GM04503 (cell line): ENCODE measurements at places on chromosomes 16 and 17.
A peak's percentile ranks its signal among the peaks of the same experiment; 100 is the strongest.

GRCh38 chr16:18841833-18842525 is 40.6 kb upstream of the ARL6IP1 start:
- DNase-seq = no peak

DNA sequence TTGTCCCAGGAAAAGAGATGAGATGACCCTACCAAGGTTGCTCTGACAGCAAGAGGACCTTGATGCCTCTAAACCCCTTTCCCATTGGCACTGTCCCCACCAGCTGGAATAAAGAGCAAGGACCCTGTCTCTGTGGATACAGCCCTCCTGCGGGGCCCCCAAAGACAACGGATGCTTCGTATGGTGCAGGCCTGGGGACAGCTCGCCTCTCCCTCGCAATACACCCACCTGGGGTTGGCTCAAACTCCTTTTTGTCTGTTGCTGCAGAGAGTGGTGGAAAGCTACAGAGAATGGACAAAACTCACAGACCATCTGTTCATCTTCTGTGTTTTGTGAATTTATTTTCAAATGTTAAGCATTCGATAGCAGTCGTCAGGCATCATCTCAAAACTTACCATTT is 27.6 kb upstream of the CACNG3 start:
- no peak for DNase-seq

- no peak for DNase-seq
These were observed at the start of gene ZNF385C for GRCh38 chr17:42097691-42098631. Gene ZNF385C (minus strand): TSS chr17:42098473. CDS start chr17:42063056, 35,417 bp downstream.

DNA sequence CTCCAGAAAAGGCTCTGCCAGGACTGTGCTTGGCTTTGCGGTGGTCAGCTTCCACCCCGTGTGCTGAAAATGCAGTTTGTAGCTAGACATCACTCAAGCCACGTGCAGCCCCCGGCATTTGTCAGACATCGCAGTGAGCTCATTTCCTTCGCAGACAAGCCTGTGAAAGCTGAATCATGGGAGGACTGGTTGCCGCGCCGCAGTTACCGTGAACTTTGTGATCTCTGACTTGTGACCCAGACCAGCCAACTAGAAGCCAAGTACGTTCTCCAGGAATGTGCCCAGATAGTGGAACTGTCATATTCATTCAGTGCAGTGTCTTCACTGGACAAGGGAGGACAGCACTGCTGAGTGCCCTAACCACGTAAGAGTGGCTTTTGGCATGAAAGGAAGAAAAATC is 58.1 kb downstream of the NDE1 start:
- no peak for DNase-seq

DNA sequence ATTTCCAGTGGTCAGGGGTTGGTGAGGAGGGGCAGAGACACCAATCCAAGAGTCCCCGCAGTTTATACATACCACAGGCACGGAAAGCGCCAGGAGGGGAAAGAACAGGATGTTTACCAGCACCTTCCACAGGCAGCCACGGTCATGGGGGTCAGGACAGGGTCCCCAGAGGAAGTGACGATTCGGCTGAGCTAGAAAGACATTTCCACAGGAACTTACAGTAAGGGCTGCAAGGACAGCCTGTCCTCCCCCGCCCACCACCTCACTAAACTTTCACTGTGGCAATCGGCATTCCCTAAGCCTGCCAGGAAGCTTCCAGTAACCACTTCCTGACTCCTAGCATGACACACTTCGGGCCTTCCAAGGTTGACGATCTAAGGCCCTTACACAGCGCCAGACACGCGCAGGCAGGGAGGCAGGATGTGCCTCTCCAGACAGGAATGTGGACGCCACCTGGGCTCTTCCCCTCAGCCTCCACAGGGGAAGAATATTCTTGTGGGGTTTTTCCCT is 1.2 kb upstream of the MT2A start:
- DNase-seq = peak; percentile 95

DNA sequence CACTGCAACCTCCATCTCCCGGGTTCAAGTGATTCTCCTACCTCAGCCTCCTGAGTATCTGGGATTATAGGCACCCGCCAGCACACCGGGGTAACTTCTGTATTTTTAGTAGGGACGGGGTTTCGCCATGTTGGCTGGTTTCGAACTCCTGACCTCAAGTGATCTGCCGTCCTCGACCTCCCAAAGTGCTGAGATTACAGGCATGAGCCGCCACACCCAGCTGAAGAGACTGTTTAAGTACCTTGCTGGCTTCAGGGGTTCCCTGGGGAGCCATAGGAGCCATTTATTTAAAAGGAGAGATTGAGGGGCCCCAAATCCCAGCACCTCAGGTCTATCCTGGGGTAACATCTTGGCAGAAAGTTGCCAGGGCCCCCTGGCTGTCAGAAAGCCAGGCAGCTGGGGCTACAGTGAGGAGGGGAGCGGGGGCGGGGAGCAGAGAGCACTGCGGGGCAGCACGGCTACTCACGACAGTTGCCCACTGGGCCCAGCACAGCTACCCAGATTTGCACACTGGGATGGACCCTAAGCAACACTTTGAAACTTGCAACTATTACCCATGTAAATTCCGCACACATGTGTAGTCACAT is 1.6 kb downstream of the SNAI3 start:
- no peak for DNase-seq

DNA sequence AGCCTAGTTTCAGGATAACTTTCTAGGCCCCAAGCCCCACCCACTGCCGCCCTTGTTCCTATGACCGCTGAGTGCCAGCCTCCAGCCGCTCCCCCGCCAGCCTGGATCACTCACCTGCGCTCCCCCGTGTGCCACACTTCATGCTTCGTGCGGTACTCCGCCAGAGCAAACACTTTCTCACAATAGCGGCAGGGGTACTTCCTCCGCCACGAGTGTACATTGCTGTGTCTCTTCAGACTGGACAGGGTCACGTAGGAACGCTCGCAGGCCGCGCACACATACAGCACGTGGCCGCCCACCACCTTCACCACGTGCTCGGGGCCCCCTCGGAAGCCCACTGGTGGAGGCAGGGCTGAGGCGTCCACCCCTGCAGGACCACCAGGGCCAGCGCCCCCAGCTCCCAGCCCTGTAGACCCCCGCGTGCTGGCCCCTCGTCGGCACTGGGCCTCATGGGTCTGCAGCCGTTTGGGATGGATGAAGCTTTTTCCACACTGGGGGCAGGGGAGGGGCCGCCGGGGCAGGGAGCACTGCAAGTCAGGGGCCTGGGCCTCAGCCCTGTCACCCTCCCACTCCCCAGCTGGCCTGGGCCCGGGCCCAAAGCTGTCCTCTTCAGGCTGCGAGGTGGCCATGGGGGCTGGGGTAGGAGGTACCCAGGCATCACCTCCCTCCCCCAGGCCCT is 13.7 kb downstream of the ZBTB4 start:
- DNase-seq = no peak

DNA sequence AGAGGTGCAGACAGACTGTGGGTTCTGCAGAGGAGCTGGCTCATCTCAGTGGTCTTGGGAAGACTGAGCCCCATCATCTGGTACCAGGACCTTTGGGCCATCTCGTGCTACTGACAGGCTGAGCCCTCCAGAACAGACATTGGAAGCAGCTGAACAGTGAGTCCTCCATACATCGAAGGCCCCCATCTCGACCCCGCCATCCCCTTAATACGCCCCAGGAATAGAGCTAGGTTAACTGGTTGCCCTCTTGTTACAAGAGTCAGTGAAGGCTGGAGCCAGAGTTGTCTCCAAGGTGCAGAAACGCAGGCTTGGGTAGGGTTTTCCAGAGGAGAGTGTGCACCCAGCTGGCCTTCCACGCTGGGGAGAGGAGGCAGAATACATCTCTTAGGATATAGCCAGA is 76.0 kb downstream of the N4BP1 start:
- DNase-seq = no peak

GRCh38 chr17:50916026-50916707 is 50.0 kb upstream of the TOB1 start:
- DNase-seq = no peak

GRCh38 chr16:64417711-64418227 is 704.1 kb downstream of the CDH11 start:
- DNase-seq = peak; percentile 58

DNA sequence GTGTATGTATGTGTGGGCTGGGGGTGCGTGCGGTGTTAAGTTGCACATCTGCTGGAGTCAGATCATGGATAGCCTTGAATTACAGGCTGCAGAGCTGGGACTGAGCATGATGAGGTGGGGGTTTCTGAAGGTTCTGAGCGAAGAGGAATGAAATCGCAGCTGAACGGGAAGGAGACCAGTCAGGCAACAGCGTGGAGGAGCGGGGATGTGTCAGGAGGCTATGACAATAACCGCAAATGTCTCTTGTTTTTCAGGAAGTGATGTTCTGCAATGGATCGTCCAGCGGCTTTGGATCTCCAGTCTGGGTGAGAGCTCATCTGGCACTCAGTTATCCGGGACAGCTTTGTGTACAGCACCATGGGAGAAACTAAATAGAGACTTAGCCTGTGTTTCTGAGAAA is 20.9 kb downstream of the RGS9 start:
- DNase-seq = no peak

DNA sequence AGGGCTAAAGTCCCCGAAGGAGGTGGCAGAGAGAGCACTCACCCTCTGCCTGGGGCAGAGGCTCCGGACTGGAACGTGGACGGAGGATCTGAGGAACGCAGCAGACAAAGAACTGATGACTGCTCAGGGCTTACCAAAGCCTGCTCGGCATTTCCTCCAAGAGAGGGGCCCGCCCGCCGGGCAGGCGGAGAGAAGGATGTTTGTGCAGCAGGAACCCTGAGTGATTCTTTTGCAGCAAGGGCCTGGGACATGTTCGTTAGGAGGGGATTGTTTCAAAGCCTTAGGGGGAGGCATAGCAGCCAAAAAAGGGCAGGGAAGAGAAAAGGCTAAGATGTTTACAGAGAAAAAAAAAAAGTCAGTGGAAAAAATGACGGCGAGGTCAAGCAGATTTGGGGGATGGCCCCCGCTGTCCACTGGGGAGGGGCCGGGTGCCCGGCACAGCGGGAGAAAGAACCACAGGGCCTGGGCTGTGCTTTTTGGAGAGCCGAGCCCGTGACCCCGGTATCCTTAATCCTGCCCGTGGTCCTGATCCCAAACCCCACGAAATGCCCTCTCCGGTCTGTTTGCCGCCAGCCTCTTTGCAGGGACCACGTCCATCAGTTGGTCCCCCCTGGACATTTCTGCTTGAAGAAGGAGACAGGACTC is 129.3 kb downstream of the NTN1 start:
- no peak for DNase-seq

DNA sequence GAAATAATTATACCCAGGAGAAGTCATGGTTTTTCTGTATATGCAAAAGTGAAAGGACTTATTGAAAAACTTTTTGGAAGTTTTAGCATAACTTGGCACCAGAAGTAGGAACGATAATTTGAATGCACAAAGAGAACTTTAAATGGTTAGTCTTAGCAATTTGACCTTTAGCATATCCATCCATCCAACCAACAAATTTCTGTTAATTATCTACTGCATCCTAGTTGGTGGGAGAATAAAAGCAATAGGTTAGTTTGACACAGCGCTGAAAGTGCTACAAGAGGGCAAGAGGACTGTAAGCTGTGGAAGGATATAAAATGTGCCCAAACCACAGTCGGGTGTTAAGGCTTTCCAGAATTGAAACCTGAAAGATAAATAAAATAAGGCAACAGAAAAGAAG is 17.6 kb downstream of the SPAG9 start:
- DNase-seq = no peak

DNA sequence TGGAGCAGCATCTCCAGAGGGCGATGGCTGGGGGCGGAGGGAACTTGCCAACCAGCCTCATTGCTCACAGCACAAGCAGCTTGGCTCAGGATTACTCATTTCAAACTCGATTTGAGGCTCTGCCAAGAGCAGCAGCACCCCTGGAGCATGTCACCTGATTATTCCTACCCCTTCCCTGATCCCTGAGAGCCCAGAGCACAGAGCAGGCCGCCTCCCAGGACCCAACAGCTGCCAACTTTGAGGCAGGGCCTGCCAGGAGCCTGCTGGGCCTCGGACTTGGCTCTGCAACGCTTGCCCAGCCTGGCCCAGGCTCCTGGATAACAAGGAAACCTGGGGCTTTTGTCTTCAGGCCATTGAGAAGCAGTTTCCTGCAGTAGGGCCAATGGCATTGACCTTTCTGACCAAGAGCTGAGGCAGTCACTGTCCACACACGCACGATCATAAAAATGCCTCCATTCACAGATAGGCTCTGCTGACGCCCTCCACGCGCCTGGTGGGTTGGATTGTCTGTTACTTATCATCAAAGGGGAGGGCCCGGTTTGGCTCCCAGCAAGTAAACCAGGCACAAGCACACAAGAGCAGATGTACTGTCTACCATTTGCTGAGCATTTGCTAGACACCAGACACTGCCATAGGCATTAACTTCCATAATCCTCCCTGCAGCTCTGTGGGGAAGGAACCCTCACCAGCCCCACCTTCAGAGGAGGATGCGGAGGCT is 406.6 kb upstream of the EEF2KMT start:
- no peak for DNase-seq

DNA sequence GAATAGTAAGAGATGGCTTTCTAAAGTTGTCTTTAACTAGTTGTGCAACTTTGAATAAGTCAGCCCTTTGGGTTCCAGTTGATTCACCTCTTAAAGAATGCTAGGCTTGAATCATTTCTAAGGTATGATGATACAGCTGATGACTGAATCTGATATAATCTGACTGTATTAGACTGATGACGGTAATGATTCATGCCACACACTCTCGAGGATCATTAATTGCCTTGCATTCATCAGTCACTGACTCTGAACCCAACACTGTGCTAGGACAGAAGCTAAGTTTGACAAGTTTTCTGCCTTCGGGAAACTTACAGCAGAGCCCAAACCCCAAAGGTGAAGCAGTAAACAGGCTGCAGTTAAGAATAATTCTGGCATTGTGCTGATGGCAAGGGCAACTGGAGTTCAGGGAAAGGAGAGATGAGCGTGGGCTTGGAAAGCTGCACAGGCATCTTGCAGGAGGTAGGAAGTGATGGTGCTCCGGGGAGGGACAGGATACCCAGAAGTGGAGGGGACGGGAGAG is 25.8 kb downstream of the ASIC2 start:
- peak; percentile 42 for DNase-seq

DNA sequence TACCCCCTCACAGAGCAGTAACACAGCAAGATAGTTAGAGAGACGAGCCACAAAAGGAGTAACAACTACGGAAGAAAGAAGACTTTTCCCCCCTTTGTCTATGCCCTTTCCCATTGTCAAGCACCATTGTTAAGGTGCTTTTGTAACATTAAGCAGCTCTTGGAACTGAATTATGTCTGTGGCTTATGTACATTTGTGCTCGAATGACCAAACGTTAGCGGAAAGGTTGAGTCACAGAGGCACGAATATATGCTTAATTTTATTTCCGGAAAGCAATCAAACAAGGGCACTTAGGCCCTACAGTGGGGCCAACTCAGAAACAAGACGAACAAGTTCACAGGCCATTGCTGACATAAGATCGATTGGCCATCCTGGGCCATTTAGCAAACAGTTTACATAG is 109.5 kb downstream of the ANKFN1 start:
- no peak for DNase-seq

GRCh38 chr17:78383725-78384471 is 5.4 kb downstream of the PGS1 start:
- DNase-seq = peak; percentile 97

DNA sequence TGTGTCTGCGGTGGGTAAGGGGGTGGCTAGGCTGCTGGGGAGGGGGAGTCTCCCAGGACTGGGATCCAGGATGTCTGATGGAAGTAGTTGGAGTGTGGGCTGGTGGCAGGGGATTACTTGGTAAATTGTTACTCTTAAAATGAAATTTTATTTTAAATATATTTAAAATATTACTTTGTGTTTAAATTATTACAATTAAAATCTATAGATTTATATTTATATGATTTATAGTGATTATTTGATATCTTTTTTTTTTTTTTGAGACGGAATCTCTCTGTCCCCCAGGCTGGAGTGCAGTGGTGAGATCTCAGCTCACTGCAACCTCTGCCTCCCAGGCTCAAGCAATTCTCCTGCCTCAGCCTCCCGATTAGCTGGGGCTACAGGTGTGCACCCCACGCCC is 18.6 kb downstream of the CPNE2 start:
- no peak for DNase-seq
